ENCODE measurements at places on chromosomes 1 and 21. TPM values are rescaled to one million over a fixed set of nuclear protein-coding genes. Genes with fewer than 3 reads are reported as not detected.

- DNase-seq, result no peak
These were observed 156.0 kb downstream of the RERE start for GRCh38 chr1:8661185-8662110.

Gene PRMT2
- polyA plus RNA-seq, result 122 TPM

- DNase-seq, result no peak
These were observed 318.9 kb downstream of the FAM72C start for GRCh38 chr1:143652744-143653428.

Gene PTPRC
- 5.6 TPM for polyA plus RNA-seq

Gene HSPB7
- 4.1 TPM for polyA plus RNA-seq

DNA sequence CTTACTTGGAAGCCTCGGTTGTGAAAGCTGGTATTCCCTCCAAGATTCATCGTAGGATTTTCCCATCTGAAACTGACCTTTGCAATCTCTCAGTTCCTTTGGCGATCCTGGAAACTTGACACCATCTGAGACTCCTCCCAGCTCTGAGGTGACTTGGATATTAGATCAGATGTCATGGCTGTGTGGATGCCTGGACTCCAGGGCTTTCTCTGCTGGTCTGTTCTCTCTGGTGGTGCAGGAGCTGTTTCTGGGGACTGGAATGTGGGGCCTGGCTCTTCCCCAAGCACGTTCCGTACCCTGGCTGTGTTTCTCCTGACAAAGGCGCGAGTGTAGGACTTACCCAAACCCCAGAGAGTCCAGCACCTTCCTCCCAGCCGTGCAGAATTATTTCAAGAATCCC is 252.2 kb downstream of the RPS6KC1 start:
- no peak for DNase-seq

Gene LYPD8
- polyA plus RNA-seq, result not detected

Gene UBL4B
- not detected for polyA plus RNA-seq

Gene PTPRU
- 8.9 TPM for polyA plus RNA-seq

- peak; percentile 40 for DNase-seq
These were observed 1.1 kb upstream of the ABCD3 start for GRCh38 chr1:94416901-94417727.

DNA sequence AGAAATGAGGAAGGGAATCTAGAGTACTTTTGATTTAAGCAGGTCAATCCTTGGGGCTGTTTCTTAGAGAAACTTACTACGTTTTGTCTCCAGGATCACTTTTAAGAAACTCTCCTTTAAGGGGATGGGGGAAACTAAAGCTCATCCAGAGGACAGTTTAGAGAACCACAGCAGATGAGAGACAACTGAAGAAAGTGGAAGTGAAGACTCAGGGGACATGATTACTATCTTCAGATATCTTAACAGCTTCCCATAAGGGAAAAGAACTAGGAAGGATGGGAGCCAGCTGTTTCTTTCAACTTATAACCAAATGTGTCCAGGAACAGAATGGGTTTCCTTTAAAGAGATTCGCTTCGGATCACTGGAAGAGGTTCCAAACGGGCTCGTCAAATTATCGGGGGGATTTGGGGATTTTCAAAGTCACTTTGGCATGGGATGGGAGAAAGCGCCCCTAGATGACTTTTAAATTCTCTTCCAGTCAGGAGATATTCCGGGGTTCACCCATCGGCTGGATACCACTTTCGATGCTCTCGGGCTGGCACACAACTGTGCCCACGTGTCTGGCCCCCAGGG is 1.2 kb downstream of the SCMH1 start:
- DNase-seq, result no peak

Gene ARHGAP30
- polyA plus RNA-seq, result 3.8 TPM

GRCh38 chr1:19809044-19809750 is 5.9 kb downstream of the RNF186 start:
- DNase-seq, result no peak

Gene PTGFR
- polyA plus RNA-seq, result 3.2 TPM

DNA sequence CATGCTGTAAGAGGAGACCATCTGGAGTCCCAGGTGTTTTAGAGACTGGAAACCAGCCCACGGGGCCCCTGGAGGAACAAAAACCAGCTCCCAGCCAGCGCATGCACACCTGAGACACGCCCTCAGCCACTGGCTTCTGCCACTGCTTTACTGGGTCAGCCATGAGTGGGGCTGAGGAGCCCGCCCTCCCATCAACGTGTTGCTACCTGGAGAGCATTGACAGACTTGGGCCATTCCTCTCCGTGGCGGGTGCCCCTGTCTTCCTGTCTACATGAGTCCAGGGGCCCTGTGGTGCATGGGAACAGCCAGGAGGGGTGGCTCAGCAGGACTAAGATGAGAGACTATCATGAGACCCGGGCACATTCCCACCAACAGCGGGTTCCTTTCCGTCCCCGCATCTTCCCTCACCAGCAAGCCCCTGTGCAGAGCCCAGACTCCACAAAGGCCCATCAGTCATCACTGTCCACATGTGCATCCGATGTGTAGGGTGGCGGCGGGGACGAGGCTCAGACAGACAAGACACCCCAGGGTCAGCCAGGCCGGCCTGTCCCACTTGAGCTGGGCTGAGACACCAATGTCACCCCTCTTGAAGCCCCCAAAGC is 45.4 kb upstream of the POFUT2 start:
- DNase-seq, result no peak

- peak; percentile 27 for DNase-seq
These were observed 37.1 kb downstream of the ARHGEF16 start for GRCh38 chr1:3491291-3492246.

Gene ERRFI1
- 23.0 TPM for polyA plus RNA-seq
